Activated naive CD4-positive, alpha-beta T cell treated with anti-CD3 and anti-CD28 coated beads for 36 hours (primary cell): ENCODE measurements at places on chromosomes 7 and 10.
A peak's percentile ranks its signal among the peaks of the same experiment; 100 is the strongest.

DNA sequence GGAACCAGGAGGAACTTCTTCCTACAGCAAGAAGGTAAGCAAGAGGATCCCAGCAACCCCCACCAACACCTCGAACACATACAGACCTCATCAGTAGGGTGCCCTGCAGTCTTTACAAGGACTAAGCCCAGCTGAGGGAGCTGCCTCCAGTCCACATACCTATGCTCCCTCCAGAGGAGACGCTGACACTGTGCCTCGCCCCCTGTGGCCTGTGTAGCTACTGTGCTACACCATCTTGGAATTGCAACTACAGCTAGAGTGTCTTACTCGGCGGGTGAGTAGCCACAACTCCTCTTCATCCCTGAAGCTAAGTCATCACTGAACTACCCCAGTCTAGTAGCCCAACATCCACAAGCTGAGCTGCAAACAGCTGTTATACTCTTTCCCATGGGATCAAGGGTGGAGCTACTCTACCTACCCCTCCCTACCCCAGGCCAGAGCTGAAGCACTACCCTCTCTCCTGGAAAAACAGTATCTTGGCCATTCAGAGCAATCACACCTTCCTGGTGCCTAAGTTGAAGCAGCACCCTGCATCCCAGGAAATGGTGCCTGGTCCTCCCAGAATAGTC, 42.2 kb upstream of the CAMK2B start:
- no peak for DNase-seq

- DNase-seq = no peak
Measured at GRCh38 chr10:27889518-27889917, 109.4 kb downstream of the ODAD2 start.

- DNase-seq = no peak
Measured at GRCh38 chr7:102469351-102469971, 4.7 kb downstream of the LRWD1 start.

DNA sequence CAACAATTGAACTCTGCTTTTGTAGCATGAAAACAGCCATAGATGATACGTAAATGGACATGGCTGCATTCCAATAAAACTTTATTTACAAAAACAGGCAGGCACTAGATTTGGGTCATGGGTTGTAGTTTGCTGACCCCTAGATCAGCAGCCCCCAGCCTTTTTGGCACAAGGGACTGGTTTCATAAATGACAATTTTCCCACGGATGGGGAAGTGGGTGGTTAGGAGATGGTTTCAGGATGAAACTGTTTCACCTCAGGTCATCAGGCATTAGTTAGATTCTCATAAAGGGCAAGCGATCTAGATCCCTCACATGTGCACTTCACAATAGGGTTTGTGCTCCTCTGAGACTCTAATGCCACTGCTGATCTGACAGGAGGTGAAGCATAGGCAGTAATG, 16.5 kb upstream of the ANK3 start:
- no peak for DNase-seq

GRCh38 chr10:75406462-75407223, 5.1 kb upstream of the ZNF503 start:
- DNase-seq = no peak

DNA sequence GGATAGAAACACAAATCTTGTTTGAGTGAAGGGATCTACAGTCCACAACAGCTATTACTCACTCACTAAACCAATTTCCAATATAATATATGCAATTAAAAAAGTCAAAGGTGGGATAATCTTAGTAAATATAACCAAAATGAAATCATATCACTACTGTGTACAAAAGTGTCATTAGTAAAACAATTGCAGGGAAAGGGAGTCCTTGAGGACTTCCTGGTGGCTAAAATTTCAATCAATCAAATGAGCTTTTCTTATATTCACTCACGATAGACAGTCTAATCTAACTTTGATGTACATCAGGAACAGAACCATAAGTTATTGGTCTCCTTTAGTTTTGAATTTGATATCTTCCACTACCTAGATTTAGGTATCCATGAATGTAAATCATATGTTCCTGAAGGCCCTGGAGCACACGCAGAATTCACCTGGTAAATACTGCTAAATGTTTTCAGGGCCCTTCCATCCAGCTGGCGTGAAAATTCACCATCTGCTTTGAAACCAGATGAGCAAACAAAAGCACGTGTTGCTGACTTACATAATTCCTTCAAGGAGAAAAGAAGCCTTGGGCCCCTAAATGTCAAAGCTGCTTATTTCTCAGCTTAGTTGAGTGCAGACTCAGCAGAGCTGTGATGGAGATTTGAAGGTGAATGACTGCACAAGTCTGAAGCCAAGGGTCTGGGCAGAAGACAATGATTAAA, 159.3 kb upstream of the TMEM196 start:
- no peak for DNase-seq

- peak; percentile 62 for DNase-seq
Measured at GRCh38 chr7:105800442-105800841, 76.0 kb downstream of the ATXN7L1 start.

DNA sequence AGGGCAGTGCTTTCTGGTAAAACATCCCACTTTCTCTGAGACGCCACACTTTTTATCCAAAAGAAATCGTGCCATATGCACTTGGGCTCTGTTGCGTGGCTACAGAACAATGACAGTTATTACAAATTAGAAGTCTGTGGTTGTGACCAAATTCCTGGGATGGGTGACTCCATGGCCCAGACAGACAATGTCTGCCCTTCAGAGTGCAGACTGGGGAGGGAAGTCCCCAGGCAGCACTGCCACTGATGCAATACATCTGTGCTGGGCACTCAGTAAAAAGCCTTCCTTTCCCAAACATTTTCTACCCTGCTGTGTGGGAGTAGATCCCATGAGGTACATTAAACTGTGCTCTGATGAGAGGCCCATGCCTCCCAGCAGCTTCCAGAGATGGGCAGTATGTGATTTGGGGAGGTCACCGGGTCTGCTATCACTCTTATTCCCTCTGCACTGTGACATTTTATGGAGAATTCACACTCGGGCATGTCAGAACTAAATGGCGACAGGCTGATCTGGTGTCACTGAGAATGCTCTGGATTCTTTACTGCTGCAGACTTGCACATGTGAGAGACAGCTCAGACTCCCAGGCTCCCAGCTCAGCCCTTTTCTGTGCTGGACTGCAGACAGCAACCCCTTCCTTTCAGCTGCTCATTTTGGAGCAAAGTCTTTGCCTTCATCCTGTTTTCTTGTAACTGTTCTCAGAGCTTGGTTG, 243.5 kb upstream of the ZNF32 start:
- DNase-seq = no peak

GRCh38 chr7:69162326-69162725, 435.9 kb upstream of the AUTS2 start:
- DNase-seq = no peak

DNA sequence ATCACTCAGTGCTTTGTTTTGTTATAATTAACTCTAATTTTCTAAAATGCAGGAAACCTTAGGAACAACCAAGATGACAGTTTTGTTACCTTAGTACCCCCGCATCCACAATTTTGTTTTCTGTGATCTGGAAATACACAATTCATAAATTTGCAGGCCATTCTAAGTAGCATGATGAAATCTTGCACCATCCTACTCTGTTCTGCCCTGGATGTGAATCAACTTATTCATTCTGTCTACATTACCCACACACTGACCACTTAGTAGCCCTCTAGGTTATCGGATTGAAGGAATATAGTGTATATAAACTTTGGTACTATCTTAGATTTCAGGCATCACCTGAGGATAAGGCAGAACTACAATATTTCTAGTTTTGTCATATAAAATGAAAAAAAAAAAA, 155.9 kb downstream of the CTTNBP2 start:
- DNase-seq = no peak

GRCh38 chr7:104123786-104124185, 84.0 kb downstream of the ORC5 start:
- DNase-seq = no peak

DNA sequence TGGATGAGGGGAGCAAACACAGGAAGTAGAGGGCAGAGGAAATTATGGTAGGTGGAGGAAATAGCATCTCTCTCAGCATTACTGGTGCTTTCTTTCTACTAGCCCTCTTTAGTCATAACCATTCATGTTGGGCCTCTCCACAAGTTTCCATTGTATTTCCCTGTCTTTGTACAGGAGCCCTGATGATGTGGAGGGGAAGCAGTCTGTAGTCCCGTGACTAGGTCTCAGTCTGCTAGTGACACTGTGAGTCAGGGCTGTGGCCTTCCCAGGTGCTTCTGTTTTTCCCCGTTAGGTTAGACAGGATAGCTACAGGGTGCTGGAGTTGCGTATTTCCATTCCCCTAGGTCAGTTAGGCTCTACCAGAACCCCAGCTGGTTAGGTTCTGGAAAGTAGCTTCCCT, 82.9 kb upstream of the NAMPT start:
- peak; percentile 75 for DNase-seq

GRCh38 chr7:135665042-135665441, 2.7 kb downstream of the STMP1 start:
- no peak for DNase-seq

- DNase-seq = no peak
Measured at GRCh38 chr10:126422567-126422966, 34.3 kb upstream of the ADAM12 start.

GRCh38 chr10:121848082-121848481, 79.7 kb downstream of the ATE1 start:
- no peak for DNase-seq

DNA sequence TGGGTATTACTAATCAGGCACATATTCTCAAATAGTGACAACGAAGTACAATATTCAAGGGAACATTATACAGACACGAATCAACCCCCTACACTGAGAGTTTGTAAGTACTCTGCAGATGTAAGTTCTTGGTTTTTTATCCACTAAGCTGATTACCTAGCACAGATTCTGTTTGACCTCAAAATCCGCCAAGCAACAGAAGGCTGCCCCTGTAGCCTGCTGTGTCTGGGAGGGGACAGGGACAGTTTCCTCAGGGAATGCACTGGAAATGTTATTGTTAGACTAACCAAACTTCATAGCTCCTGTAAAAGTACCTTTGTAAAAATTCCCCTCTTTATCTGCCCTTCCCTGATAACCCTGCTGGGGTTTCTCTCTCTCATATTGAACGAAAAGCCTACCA, 45.2 kb upstream of the ZRANB1 start:
- DNase-seq = no peak

- no peak for DNase-seq
Measured at GRCh38 chr10:49162761-49163310, 25.4 kb downstream of the TMEM273 start.

- DNase-seq = no peak
Measured at GRCh38 chr10:122541541-122542002, 19.0 kb upstream of the DMBT1 start.

DNA sequence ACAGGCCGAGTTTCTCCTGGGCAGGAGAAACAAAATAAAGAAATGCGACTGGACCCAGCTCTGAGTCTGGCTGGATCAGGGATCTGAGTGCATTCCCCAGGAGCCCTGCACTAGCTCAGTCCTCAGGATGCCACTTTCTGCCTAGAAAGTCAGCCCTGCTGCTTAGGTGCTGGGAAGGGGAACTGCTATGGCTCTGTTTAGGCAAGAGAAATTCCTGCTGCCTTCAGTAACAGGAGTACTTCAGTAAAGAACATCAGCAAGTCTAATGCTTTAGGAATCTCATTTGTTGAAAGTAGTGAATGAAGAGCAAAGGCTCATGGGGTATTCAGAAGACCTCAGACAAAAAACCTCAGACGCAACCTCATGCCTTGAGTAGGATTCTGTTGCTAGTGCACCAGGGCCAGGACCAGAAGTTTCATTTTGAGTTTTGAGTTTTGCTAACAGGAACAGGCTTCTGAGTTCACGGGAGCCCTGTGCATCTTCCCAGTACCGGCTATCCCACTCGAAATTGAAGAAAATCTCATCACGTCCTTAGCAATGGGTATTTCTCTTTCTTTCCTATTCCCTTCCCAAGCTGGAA, 170.8 kb upstream of the CDCA7L start:
- no peak for DNase-seq

- no peak for DNase-seq
Measured at GRCh38 chr7:44629829-44630522, 23.5 kb downstream of the OGDH start.

- DNase-seq = no peak
Measured at GRCh38 chr7:33432821-33433220, 303.5 kb downstream of the BBS9 start.

DNA sequence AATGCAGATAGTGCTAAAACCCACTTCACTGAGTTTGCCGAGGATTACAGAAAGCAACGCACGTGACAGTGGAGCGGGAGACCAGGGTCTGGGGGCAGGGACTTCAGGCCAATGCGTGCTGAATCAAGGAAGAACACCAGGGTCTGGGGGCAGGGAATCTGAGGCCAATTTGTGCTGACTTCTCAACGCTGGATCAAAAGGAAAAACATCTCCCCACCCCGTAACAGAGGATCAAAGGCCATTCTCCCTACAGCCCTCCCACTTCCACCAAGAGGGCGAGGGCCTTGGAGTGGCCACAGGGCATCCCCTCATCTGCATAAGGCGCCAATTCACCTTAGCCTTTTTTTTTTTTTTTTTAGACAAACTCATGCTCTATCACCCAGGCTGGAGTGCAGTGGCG, 22.3 kb upstream of the BNIP3 start:
- no peak for DNase-seq

GRCh38 chr10:31999070-31999660, 57.1 kb downstream of the KIF5B start:
- no peak for DNase-seq

DNA sequence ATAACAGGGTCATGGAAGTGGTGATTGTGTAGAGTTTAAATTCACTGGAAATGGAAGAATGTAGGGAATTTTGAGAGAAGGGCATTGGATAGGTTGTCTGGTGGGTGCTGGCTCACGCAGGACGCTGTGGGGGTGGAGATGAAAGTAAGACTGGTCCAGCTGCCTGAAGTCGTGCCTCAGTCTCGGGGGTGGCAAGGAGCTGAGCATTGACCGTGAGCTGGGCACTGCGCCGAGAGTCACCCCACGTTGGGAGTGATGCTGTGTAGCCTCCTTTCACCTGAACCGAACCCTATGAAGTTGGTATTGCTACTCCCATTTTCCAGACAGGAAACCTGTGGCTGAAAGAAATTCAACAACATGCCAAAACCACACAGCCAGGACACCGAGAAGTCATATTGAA, 99.2 kb downstream of the ACTR3B start:
- DNase-seq = no peak

GRCh38 chr10:6591668-6592067, 11.6 kb upstream of the PRKCQ start:
- DNase-seq = no peak

DNA sequence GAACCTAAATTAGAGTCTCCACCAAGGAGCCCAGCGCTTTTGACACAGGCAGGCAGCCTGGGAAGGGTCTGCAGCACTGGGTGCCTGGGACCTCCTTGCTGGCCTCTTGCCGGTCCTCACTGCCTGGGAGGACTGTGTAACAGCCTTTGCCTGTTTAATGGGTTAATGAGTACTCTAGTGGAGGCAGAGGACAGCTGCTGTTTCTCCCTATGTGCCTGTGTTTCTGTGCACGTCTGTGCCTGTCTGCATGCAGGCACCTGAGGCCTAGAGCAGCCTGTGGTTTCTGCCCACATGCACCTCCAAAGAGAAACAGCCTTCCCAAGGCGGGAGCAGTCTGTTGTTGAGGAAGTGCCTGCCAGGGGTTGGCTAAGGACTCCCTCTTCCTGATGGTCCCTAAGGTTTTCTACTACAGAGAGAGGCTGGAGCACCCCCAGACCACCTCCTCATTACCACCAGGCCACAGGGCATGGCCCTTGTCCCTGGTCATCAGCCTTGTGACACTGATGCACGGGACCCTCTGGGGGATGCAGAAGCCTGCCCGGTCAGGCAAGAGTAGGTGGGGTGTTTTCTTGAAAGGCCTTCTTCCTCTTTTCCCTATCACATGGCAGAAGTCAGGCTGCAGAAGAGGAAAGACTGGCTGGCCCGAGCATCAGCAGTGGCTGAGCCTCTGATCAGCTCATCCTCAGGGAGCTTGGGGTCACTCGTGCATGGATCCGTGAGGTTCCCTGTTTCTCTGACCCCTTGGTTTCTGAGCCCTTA, 14.2 kb downstream of the SLC29A3 start:
- DNase-seq = no peak

- no peak for DNase-seq
Measured at GRCh38 chr7:29363636-29364425, 169.3 kb downstream of the CHN2 start.
